Stimulated activated CD4-positive, alpha-beta T cell treated with anti-CD3 and anti-CD28 coated beads, TNF-alpha, amount 100 ng/mL, for 24 hours (primary cell): ENCODE measurements at places on chromosomes 1 and 21.

GRCh38 chr1:4224684-4225467 is 324.8 kb upstream of the C1orf174 start:
- DNase-seq, result no peak

- no peak for DNase-seq
Measured at GRCh38 chr1:96565546-96565945, 156.0 kb upstream of the PTBP2 start.

DNA sequence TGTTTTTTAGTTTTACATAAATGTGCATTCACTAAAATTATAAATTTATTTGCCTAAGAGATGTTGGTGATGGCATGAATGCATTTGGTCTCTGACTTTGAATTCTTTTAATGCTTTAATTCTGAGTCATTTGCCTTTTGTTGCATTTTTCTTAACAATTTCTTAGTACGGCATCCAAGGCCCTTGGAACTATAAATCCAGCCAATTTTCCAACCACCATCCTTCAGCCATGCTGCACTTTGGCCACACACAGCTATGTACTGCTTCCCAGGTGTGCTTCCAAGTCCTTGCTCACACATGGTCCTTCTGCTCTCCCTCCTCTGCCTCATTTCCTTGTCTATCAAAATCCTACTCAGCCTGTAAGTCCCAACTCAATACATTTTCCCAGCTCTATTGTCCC is 161.0 kb downstream of the DHRS3 start:
- no peak for DNase-seq

DNA sequence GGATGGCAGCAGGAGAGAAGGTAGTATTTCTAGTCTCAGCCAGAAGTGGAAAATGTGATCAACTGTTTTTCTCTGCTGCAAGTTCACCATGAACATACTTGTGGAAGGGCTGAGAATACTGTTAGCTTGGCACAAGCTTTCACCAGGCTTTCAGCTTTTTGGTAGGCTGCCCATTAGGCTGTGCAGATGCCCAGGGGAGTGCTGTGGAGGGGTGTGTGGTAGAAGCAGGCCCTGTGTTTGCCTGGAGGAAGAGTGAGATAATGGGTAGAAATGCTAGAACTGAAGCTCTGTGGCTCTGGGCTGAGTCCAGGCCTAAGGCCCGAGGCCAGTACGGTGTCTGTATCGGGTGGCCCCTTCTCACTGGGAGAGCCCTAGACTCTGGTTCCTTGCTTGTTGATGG is 9.8 kb downstream of the DNAJC6 start:
- no peak for DNase-seq

DNA sequence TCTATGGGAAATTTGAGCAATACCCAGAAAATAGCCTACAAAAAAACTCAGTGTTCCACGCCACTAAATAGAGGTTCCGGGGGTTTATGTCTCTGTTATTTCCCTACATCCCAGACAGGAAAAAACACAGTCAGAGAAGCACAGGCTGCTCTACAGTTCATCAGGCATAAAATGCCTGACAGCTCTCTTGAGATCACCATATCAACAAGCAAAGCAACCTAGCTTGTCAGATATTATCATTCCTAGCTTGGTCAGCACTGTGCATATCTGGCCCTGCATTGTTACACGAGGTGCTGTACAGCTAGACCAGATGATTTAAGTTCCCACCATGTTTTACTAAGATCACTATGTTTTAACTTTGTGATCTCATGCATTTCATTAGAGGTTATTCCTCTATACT is 172.6 kb downstream of the PTPRC start:
- no peak for DNase-seq

- DNase-seq, result no peak
Measured at GRCh38 chr1:85121744-85122143, 73.4 kb upstream of the MCOLN3 start.

DNA sequence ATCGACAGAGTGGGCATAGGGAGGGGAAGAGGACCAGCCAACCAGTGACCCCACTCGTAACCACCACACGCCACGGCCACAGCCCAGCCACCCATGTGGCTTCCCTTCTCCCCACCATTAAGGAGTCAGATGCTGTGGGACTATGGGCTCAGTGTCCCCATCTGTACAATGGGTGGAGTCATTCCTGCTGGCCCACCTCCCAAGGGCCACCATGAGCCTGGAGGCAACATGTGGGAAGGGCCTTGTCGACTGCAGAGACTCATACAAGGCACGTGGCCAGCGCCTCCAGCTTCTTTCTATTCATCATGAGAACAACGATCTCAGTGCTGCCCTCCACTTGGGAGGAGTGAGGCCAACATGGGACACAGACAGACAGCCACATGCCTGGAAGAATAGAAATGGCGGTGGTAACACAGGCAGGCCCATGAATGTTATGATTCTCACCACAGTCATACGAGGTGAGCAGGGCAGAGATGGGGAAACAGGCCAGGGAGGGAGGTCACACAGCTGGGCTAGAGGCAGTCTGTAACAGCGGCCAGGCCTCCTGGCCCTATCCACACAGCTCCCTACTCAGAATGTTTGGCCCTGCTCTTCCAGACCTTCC is 16.1 kb downstream of the LRP8 start:
- no peak for DNase-seq

- DNase-seq, result no peak
Measured at GRCh38 chr21:38995731-38996130, 187.5 kb downstream of the PSMG1 start.

DNA sequence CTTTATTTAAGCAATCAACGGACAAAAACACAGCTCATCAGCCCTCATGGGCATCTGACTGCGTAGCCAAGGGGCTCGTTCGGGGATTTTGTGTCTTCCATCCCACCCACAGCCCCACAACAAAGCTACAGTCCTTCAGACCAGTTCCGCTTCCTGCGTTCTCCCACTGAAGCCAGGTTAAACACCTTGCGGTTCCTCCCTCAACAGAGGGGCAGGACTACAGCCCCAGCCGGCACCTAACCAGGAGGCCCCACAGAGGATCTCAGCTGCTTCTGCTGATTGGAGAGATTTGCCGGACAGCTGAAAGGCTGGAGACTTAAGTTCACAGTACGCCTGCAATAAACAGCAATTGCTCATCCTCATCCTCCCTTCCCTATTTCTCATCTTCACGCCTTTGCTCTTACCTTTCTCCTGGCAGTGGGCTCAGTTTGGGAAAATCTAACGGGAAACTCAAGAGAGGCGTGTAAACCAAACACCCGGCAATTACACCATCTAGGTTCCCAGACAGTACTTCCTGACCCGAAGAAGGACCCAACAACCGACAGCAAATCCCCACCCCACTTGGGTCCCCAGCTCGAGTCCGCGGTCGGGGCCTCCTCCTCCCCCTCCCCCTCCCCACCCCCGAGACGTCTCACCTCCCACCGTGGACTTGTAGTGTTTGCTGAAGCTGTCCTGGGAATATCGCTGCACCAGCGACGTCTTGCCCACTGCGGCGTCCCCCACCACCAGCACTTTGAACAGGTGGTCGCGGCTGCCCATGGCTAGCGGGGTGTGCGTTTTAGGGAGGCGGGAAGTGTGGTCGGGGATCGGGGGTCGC is 876 bp downstream of the RAB29 start:
- DNase-seq, result peak; percentile 6

DNA sequence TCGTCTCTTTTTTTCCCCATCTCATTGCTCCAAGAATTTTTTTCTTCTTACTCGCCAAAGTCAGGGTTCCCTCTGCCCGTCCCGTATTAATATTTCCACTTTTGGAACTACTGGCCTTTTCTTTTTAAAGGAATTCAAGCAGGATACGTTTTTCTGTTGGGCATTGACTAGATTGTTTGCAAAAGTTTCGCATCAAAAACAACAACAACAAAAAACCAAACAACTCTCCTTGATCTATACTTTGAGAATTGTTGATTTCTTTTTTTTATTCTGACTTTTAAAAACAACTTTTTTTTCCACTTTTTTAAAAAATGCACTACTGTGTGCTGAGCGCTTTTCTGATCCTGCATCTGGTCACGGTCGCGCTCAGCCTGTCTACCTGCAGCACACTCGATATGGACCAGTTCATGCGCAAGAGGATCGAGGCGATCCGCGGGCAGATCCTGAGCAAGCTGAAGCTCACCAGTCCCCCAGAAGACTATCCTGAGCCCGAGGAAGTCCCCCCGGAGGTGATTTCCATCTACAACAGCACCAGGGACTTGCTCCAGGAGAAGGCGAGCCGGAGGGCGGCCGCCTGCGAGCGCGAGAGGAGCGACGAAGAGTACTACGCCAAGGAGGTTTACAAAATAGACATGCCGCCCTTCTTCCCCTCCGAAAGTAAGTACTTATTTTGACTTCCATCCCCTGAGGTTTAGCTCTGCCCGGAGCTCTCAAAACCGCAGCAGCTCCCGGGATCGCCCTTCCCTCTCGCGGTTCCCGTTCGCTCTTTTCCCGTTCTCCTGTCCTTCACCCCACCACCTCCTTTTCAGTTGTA is 1.5 kb downstream of the TGFB2 start:
- DNase-seq, result no peak

DNA sequence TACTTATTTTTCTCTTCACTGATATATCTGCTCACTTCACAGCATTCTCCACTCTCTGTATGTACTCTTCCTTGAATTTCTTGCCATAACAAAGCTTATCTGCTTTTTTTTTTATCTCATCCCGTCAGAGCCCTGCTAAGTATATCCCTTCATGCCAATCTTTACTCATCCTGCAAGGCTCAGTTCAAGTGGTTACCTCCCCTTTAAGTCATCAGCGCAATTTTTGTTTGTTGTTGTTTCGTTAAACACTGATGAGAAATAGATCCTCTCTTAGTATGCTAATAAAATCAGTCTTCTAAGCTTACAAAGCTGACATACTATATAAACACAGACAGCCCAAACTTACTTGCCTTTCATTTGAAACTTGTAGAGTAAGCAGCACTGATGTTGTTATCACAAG is 17.8 kb downstream of the COL24A1 start:
- DNase-seq, result no peak

DNA sequence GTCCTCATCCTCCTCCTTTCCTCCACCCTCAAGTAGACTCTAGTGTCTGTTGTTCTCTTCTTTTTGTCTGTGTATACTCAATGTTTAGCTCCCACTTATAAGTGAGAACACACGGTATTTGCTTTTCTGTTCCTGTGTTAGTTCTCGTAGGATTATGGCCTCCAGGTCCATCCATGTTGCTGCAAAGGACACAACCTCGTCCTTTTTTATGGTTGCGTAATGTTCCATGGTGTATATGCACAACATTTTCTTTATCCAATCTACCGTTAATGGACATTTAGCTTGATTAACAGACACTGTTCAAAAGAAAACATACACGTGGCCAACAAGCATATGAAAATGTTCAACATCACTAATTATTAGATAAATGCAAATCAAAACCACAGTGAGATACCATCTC is 44.3 kb upstream of the TMPRSS2 start:
- DNase-seq, result no peak

GRCh38 chr1:117681093-117681900 is 75.4 kb downstream of the TENT5C start:
- no peak for DNase-seq

- DNase-seq, result no peak
Measured at GRCh38 chr1:74570797-74571492, 58.5 kb upstream of the LRRC53 start.

DNA sequence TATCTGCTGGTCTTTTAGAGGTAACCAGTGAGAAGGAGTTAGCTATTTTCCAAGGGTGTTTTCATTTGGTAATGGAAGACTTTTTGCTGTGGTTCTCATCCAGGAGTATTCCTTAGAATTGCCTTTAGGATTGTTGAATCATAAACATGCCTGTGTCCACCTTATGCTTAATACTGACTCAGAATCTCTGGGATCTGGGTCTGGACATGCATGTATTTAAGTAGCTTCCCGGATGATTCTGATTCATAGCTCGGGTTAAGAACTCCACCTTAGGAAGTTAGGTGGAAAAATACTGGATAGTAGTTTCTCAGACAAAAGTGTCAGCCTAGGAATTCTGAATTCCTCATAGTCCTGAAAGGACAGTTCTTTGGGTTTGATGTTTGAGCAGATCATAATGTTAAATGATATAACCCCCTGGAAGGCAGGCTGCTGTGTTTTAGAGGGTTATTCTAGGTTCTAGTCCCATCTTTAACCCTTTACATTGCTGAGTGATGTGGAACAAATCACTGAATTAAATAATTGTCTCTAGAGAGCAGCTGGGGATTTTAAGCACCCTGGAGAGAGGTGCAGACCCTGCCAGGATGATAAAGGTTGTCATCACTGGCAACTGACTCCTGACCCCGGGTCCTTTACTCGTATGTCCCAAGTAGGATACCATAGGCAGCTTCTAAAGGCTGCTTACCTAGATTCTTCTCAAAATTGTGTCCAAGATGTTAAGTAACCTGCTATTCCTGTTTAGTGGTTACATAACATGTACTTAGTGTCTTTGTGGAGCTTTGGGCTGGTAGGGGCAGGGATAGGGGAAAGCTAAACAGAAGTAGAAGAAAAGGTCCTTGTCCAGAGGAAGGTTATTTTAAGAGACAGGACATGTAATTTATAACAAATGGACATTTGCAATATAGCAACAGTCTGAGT is 14.5 kb upstream of the C4BPB start:
- DNase-seq, result no peak

DNA sequence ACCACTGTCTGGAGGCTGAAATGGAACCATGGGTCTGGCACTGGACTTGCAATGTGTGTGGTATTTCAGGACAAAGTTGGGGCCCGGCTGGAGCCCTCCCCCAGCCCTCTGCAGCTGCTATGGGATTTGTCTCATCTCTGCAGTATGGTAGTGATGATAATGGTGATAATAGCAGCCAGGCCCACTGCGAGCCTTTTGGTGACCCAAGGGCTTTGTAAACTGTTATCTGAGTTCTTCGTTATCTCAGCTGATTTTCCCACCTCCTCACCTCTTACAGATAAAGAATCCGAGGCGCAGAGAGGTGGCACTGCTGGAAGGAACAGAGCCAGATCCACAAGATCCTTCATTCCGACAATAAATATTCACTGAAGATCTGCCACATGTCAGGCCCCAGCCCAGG is 11.7 kb upstream of the WNT4 start:
- DNase-seq, result no peak

DNA sequence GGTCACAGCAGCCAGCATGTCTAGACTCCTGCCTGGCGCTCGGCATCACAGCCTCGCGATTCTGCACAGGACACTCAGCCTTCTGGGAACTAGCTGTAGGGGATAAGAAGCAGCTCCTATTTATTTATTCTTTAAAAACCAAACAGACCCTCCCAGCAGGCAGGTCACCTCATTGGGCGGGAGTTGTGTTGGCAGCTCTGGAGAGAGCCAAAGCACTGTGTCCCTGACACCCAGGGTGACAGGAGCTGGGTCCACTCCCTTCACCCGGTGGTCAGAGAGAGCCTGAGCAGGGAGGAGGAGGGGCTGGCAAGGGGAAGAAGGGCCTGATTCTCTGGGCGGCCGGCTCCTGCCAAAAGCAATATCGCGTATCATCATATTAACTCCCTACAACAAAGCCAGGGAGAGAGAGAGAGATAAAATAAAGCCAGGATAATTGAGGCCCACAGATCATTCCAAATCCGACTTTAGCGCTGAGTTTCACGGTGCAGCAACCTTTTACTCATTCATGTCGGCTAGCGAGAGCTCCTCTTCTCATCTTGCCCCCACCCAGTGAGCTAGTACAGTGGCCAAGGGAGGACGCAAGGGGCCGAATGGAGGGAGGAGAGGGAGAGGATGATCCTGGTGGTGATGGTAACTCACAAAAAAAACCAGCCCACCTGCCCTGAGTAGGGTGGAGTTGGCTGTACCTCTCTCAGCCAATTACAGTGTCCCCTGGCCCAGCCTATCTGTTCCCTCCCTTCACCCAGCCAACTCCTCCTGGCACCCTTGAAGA is 79.8 kb upstream of the IFFO2 start:
- DNase-seq, result no peak

GRCh38 chr21:39851002-39851618 is 16.1 kb upstream of the PCP4 start:
- no peak for DNase-seq

- no peak for DNase-seq
Measured at GRCh38 chr1:218667781-218668516, 322.8 kb downstream of the TGFB2 start.
